ENCODE measurements at places on chromosomes 5 and 9.

GRCh38 chr9:107390279-107390678 is 99.3 kb downstream of the KLF4 start:
- DNase-seq, result no peak

- no peak for DNase-seq
These were observed 71.5 kb downstream of the IL6ST start for GRCh38 chr5:55923177-55923771.

DNA sequence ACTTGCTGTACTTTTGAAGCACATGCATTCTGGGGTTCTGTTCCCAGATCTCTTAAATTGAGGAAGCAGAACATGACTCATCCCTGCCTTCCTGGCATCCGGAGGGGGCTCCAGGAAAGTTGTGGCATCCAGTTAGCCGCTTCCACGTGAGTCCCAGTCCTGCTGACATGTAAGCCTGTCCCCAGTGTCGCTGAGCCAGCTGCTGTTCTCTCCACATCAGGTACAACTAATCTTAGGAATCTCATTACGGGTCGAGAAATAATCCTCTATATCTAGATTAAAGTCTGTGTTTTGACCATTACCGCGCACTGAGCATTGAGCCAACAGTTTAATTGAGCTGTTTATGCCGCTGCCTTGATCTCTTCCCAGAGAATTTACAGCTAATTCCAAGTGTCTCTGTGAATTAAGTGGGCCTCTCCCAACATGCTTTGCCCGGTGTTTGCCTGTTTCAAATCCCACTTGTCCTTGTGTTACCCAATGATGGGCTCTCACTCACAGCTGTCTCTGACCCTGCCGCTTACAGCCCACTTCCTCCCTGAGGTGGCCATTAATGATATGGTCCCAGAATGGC is 10.5 kb upstream of the SHB start:
- DNase-seq, result no peak

- DNase-seq, result no peak
These were observed 82.9 kb downstream of the MEF2C start for GRCh38 chr5:88799938-88800535.

DNA sequence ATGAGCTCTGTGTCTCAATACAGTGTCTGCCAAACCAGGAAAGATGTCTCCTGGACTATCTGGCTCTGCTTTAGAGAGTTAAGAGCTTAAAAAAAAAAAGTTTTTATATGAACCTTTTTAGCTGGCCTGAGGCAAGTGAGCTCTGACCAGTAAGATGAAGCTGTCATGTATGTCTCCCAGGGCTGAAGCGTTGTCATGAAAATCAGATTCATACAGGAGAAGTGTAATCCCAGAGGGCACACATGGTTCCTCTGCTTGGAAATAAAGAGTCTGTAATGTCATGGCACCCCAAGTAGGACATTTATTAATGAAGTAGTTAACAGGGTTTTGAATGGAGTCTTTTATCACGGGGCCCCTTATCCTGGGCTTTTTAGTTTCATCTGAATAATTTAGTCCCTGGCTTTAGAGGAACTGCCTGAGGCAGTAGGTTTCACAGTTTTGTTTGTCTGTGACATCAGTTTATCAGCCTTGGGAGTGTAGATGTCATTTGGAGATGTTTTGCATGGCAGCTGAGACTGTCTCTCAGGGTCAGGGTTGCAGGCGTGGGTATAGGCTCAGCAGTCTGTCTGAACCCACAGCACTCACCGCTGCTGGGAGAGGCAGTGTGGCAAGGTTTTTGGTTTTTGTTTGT is 223.3 kb downstream of the DIRAS2 start:
- no peak for DNase-seq

- DNase-seq, result no peak
These were observed 166.9 kb upstream of the IL12B start for GRCh38 chr5:159497221-159497620.

- no peak for DNase-seq
These were observed 16.0 kb downstream of the INSYN2B start for GRCh38 chr5:169964246-169964645.

- DNase-seq, result no peak
These were observed 246.3 kb downstream of the MAST4 start for GRCh38 chr5:66842540-66842939.

DNA sequence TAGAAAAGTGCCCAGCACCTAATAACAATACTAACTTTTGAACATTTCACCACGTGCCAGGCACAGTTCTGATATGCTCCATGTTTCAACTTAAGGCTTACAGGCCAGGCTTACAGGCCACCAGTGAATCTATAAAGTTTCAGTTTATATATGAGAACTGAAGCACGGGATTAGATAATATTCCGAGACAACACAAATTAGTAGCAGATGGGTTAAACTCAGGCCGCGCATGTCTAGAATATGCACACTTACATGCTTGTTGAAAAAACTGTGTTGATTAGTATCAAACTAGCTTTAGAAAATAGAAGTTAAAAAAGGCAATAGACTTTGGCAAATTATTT is 587.9 kb downstream of the MTRR start:
- DNase-seq, result no peak

DNA sequence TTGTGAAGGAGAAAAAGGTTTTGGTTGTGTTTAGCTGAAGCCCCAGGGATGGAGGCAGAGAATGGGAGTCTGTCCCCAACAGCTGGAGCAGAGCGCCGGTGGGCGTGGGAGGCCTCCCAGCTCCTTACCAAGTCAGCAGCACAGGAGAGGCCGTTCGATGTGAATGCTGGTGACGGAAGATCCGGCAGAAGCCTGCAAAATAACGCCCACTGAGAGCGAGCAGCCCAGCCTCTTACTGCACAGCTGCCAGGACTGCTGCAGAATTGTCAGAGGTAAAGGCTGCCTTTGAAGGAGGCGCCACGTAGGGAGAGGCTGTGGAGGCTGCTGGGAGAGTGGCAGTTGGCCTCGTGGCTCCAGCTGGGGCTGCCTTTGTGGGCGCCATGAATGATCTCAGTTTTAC is 26.2 kb downstream of the ANGPTL2 start:
- DNase-seq, result no peak

DNA sequence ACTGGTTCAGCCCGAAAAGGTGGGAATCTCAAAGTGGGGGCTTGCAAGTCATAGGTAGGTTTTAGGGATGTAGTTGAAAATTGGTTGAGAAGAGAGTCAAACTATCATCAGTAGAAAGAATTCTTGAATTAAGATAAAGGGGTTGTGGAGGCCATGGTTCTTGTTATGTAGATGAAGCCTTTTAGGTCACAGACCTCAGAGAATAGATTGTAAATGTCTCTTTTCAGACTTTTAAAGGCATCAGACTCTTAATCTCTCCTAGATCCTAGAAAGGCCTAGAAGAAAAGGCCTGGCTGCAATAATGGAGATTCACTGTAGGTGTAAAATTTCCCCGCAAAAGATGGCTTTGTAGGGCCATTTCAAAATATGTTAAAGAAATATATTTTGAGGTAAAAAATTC is 96.4 kb downstream of the PSAT1 start:
- no peak for DNase-seq

- DNase-seq, result no peak
These were observed 965 bp downstream of the GLIPR2 start for GRCh38 chr9:36137392-36138004.

- DNase-seq, result no peak
These were observed 156.7 kb upstream of the TLX3 start for GRCh38 chr5:171152382-171152781.

- no peak for DNase-seq
These were observed 79.9 kb downstream of the GAPVD1 start for GRCh38 chr9:125341566-125341965.

- DNase-seq, result no peak
These were observed 46.2 kb downstream of the RNF145 start for GRCh38 chr5:159163027-159163700.

- no peak for DNase-seq
These were observed 37.4 kb downstream of the LHFPL2 start for GRCh38 chr5:78611126-78611605.

DNA sequence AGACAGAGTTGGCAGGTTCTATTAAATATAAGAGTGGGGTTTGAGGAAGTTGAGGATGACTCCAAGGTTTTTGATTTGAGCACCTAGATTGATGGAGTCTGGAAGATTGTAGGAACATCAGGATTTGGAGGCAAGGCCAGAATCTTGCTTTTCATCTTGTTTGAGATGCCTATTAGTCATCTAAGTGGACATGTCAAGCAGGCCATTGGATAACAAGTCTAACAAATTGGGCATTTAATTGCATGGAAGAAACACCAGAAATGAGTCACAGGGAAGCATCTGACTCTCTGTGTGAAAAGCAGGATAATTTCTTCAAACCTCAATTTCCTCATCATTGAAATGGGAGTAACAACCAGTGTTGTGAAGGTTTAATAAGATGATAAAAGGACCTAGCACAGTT is 53.3 kb upstream of the ARL15 start:
- no peak for DNase-seq

Data from GM12891 (cell line).